ENCODE measurements at places on chromosomes 1 and 21.
A peak's percentile ranks its signal among the peaks of the same experiment; 100 is the strongest.

DNA sequence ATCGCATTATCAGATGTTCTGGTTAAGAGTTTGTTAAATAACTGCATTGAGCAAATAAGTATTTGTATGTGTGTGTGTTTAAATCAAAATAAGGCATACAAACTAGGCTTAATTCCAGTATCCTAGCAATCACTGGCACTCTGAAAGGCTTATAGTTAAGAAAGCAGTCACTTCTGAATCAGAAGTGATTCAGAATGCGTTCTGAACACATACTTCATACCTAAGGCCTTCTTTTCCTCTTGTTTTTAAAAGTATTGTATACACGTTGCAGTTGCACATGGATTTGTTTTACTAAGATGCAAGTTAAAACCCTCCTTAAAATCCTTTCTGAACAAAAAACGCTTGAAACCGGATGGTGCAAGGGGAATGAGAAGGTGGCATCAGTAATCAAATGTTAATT lies 238.4 kb upstream of the DMRTA2 start:
- peak; percentile 31 for DNase-seq

- DNase-seq: no peak
Measured at GRCh38 chr1:5370311-5370710, 621.9 kb downstream of the NPHP4 start.

DNA sequence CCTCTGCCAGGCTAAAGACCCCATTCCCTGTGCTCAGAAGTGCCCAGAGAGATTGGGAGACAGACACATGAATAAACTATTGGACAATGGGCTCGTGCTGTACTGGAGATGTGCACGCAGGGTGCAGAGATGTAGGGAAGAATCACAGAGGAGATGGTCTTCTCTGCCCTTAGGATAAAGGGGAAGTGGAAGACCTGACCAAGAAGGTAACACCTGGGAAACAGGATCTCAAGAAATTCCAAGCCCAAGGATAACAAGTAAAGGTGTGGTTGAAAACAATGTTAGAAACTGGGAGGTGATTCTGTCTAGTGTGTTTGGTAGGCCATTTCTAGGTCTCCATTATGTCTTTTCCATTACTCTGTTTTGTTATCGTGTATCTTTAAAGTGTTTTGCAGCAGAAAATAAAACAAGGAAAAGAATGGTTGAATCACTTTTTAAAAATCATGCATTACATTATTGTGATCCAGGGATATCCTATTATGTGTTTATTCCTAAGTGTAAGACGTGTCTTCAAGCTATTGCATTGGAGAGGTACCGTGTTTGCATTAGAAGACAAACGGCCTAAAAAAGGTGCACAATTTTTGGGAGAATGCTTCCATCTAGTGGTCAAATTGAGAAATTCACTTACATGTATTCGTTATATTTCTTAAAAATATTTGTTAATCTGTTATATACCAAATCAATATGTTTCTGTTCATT lies 40.8 kb upstream of the KCTD3 start:
- peak; percentile 66 for DNase-seq

GRCh38 chr1:245398180-245398579 lies 243.4 kb downstream of the KIF26B start:
- no peak for DNase-seq

DNA sequence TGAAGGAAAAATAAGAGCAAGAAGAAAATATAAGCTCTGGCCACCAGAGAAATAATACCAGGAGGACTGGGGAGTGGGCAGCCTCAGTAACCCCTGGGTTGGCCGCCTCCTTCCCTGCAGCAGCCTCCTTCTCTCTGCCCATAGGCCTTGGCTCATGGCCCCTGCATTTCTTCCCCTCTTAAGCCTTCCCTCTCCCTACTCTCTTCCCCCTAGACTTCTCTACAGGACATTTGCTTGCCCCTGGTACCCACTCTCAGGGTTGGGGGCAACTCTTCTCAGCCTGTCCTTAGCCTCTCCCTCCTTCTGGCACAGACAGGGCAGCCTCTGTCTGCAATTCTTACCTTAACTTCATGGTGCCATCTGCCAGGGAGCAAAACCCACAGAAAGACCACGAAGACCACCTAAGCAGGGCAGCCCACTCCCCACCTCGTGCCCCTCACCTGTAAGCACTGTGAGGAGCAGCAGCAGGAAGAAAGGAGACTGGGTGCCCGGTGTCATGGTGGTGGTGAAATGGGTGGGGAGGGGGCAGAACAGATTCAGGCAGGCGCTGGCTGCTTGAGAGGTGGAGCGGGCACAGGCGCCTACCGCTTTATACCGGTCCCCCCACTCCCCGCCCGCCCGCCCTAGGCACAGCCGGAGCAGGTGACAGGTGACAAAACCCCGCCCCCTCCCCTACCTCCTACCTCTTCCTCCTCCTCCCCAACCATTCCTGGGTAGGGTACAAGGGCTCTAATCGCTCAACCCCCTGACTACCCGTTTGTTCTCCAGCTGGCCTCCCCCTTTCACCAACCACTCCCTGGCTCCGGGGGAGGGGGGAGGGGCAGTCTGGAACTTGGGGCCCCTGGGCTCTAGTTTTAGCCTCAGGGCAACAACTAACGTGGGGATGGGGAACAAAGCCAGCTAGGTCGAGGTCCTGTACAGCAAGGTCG lies 15.1 kb downstream of the THBS3 start:
- no peak for DNase-seq

GRCh38 chr21:40517646-40518045 lies 329.3 kb downstream of the DSCAM start:
- no peak for DNase-seq

DNA sequence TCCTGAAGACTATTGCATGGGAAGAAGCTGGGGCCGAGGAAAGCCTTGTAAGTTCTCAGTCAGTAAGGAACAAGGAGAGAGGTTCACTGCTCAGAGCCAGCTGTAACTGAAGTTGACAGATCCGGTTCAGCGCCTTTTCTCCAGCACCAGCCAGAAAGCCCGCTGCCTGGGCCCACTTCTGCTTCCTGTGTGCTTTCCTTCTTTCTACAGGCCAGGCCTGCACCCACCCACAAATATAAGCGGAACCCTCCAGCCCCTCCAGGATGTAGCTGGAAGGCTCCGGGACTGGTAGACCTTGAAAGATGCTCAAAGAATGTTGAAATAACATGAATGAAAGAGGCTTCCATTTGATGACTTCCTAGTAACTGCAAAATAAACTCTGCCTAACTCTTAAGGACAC lies 38.8 kb downstream of the PARP1 start:
- DNase-seq: no peak

DNA sequence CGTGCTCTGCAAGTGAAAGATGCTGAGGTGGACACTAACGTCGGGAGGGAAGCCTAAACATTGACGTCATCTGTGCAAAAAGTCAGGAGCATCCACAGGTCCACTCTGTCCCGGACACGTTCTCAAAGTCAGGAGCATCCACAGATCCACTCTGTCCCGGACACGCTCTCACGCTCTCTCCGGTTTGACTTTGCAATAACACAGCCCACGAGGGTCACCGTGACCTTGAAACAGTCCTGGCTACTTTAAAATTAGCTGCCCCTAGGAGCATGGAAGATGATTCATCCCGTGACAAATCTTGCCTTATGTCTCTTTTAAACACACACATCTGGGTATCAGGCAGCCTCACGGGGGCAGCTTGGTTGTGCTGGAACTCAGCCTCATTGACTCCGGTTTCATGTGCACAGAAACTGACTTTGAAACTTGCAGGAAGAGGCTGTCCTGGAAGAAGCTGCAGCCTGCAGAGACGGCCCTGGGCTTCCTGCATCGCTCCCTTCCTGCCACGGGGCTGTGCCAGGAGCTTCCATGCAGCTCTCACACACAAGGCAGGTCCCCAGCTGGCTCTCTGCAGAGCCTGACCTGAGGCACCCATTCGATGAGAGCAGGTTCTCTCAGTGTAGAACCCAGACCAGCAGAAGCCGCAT lies 18.1 kb upstream of the COL18A1 start:
- DNase-seq: peak; percentile 97

GRCh38 chr1:240091614-240092300 lies at the start of gene FMN2:
Gene FMN2 (plus strand): TSS chr1:240091883. CDS start chr1:240092110, 227 bp downstream.
- DNase-seq: peak; percentile 73

DNA sequence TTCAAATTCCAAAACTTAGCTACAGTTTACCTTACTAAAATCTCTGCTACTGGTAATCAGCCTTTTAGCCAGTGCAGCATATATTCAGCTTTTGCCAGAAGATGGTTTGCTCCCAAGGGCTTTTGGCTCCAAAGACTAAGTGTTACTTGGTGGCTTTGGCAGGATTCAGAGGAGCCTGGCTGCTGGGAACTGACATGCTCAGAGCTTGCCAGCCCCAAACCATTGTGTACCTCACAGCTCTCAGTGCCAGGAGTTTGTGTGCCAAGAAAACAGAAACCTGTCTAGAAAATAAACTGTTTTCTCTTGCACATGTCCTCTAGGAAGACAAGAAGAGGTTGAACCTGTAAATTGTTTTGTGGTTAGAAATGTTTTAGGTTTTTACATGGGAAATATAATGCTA lies 315.9 kb downstream of the ST6GALNAC3 start:
- no peak for DNase-seq

GRCh38 chr1:47558601-47559593 lies 121.1 kb downstream of the FOXD2 start:
- DNase-seq: no peak

DNA sequence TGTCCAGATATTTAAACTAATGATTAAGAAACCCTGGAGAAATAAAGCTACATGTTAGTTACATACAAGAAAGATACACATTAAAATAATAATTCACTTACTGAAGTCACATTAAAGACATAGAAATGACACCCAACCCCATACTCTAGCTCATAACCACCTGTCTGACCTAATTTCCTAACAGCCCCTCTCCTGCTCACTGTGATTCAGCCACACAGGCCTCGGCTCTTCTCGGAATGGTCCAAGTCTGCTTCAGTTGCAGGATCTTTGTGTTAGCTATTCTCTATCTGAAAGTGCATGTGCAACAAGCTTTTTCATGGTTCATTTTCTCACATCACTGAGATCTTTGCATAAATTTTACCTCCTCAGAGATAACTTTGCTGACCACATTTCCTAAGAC lies 209.8 kb downstream of the TM2D1 start:
- no peak for DNase-seq

DNA sequence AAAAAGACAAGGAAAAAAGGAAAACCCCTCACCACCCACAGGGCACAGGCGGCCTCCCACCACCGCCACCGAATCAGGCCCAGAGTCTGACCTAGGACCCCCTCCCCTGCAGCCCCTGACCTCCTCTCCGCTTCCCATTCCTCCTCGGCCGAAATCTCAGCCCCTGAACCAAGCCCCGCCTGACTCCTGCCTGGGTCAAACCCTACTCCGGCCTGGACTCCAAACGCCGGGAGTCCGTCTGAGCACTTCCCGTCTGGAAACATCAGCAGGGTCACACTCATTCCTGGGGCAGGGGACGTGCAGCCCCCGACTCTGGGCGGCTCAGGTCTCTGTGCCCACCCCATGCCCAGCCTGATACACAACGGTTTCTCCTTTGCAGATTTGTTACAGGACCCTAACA lies 26.4 kb upstream of the SUMO3 start:
- no peak for DNase-seq

DNA sequence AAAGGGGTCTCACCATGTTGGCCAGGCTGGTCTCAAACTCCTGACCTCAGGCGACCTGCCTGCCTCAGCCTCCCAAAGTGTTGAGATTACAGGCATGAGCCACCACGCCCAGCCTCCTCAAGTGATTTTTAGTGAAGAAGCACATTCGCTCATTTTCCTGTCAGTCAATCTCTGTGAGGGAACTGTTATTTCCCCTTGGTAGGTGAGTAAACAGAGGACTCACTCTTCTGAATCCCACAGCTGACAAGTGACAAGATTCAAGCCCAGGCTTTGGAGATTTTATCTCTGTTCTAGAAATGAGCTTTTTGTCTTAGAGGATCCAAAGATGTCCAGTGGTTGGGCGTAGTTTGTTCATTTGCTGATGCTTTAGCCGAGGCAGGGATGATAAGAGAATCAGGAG lies 43.9 kb upstream of the TACSTD2 start:
- DNase-seq: no peak

- peak; percentile 2 for DNase-seq
Measured at GRCh38 chr21:21029164-21029563, 31.0 kb downstream of the NCAM2 start.

- DNase-seq: no peak
Measured at GRCh38 chr1:39722495-39722894, 16.2 kb upstream of the PPIE start.

GRCh38 chr1:62589321-62589720 lies 8.0 kb upstream of the ANGPTL3 start:
- no peak for DNase-seq

DNA sequence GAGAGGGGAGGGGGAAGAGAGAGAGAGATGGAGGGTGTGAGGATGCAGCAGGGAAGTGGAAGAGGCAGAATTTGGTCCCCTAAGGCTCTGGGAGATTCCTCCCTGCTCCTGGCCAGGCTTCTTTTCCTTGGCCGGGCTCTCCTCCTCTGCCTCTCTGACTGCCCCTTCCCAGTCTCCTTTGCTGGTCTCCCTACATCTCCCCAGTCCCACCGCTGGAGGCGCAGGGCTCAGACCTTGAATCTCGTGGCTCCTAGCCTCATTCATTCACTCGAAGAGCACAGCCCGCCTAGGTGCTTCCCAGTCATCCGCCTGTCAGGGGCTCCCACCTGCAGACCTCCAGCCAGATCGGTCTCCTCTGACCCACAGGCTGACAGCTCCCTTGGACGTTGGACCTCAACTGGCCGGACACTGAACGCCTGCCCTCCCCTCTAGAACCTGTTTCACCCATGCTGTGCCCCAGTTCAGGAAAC lies 76.5 kb downstream of the VWA5B1 start:
- DNase-seq: peak; percentile 80

GRCh38 chr21:44658541-44658910 lies 794 bp downstream of the KRTAP12-3 start:
- no peak for DNase-seq

- no peak for DNase-seq
Measured at GRCh38 chr21:21921410-21922232, 923.4 kb downstream of the NCAM2 start.

DNA sequence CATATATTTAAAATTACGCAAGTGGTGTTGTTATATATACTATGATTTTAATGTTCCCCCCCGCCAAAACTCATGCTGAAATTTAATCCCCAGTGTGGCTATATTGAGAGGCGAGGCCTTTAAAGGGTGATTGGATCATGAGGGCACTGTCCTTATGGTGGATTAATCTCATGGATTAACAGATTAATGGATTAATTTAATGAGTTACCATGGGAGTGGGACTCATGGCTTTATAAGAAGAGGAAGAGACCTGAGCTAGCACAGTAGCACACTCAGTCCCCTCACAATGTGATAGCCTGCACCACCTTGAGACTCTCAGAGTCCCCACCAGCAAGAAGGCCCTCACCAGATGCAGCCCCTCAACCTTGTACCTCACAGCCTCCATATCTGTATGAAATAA lies 34.8 kb downstream of the C1orf198 start:
- no peak for DNase-seq

DNA sequence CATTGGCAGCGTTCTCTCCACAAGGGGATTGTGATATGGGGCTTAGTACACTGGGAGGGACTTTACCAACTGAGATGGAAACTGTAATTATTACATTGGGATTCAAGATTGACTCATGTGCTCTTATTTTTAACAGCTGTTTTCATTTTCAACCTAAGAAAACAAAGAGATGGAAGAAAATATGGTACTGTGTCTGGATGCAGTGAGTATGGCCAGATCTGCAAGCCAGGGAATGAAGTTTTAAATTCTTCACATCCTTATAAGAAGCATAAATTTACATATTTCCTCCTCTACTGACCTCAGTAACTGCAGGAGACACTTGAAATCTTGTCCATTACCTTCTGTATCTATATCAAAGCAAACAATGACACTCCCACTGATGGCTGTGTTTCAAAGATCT lies 81.5 kb upstream of the EDEM3 start:
- no peak for DNase-seq

GRCh38 chr1:58857680-58858673 lies 74.1 kb upstream of the JUN start:
- DNase-seq: no peak

GRCh38 chr1:180382326-180383115 lies 119.9 kb downstream of the ACBD6 start:
- peak; percentile 3 for DNase-seq

GRCh38 chr1:47629201-47629600 lies 191.4 kb downstream of the FOXD2 start:
- DNase-seq: no peak

Measured in foreskin fibroblast (primary cell).